ENCODE measurements at places on chromosomes 1 and 21. TPM values are rescaled to one million over a fixed set of nuclear protein-coding genes. Genes with fewer than 3 reads are reported as not detected.

GRCh38 chr1:33094971-33095604 is 14.1 kb downstream of the AZIN2 start:
- no peak for DNase-seq

GRCh38 chr1:50393522-50394120 is 29.6 kb downstream of the DMRTA2 start:
- DNase-seq: no peak

DNA sequence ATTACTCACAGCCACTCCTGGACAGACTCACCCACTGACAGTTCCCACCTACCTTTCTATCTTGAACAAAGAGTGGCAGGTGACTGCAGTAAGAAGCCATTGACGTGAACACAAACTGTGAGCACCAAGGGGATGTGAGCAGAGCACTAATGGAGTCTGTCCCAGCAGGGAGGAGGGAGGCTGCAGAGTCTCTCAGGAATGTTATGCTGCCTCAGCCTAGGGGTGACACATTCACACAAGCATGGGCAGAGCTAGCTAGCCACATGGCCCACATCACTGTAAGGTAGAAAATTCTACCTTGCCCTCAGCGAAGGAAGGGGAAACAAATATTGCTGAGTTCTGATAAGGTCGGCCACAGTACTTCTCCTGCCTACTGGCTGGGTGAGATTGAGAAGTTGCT is 56.8 kb upstream of the PTGFRN start:
- no peak for DNase-seq

GRCh38 chr1:178870944-178871343 is at the start of gene ANGPTL1:
ANGPTL1 (minus strand) TSS chr1:178871077; CDS start chr1:178865776, 5,301 bp downstream.
- no peak for DNase-seq

- no peak for DNase-seq
These were observed 1288.3 kb upstream of the B3GALT2 start for GRCh38 chr1:194474701-194475100.

- DNase-seq: no peak
These were observed 12.2 kb downstream of the ADAMTS5 start for GRCh38 chr21:26954662-26955121.

- no peak for DNase-seq
These were observed 6.8 kb upstream of the BCAS2 start for GRCh38 chr1:114588196-114588689.

DNA sequence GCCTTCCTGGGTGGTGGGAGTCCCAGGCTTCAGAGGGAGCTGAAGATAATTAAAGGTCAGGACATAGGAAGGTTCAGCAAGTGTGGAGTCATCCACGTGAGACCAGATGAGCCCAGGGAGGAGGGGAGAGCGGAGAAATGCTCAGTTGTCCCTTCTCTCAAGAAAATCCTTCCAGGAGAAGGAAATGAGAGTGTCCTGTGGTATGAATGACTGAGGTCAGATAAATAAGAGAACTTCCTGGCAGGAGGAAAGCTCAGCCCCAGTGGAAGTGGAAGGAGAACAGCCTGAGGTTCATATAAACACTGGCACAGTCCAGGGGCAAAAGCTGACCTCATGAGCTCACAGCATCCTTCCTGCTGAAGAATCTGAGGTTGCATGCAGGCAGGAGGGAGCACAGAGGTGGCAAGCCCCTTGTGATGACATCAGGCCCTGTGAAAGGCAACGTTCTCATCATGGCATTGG is 97.6 kb downstream of the NAV1 start:
- no peak for DNase-seq

GRCh38 chr1:18970358-18970757 is 13.9 kb upstream of the IFFO2 start:
- no peak for DNase-seq

GRCh38 chr1:116330846-116331245 is 42.2 kb upstream of the ATP1A1 start:
- DNase-seq: no peak

- DNase-seq: no peak
These were observed 13.9 kb upstream of the KIF14 start for GRCh38 chr1:200634261-200635122.

DNA sequence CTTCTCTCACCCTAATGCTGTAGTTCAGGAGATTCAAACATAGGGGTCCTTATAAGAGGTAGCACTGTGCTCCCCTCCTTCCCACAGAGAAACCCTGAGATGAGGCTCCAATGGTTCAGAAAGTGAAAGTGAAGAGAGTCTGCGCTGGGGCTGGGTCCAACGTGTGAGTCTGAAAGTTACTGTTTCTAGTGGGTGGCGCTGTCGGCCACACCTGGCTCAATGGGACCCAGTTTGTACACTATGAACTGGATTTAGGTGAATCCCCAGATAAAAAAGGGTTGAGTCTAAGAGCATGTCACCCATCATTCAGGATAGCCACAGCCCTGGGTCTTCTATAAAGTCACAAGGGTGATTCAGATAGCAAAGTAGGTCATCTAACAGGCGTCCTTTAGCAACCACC is 2.8 kb downstream of the SMCP start:
- DNase-seq: no peak

DNA sequence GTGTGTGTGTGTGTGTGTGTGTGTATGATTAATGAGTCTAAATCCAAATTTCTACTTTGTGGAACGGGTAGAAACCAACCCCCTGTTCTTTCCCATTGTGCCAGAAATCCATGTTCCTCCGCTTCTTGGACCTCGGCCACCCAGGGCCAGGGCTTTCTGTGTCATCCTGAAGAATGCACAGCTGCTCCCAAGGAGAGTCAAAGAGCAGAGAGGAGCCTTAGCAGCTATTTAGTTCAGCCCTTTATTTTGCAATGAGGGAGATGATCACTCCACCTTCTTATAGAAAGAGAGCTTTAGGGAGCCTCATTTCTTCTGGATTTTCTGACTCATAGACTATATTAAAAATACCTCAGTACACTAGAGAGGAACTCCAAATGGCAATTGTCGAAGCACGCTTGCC is 489.3 kb upstream of the VAMP3 start:
- DNase-seq: no peak

DNA sequence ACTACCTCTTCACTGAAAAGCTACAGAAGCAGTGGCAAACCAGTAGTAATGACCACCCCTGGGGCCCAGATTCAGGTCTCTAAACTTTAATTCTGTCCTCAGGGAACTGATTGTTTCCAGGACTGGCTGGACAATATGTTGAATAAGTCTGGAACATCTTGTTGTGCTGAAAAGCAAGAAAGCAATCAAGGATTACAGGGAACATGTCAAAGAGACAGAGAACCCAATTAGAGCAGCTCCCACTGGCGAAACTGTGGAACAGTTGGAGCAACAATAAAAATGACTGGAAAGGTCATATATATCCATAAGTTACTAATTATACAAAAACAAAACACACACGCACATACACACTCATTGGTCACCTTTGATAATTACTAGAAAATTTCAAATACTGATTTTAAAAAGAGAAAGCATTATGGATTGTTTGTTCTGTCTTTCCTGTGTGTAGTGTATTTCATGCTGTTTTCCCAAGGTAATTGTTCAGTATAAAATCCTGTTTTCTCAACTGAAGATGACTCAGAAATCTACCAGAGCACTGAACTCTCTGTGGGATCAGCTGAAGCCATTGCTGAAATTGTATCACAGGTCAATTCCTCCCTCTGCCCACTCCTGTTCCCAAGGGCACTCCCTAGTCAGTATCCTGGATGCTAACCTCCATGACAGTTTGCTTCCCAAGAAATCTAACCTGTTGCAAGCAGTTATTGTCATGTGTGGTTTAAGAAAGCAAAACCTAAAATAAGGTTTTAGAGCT is 83.6 kb upstream of the RGS1 start:
- DNase-seq: no peak

DNA sequence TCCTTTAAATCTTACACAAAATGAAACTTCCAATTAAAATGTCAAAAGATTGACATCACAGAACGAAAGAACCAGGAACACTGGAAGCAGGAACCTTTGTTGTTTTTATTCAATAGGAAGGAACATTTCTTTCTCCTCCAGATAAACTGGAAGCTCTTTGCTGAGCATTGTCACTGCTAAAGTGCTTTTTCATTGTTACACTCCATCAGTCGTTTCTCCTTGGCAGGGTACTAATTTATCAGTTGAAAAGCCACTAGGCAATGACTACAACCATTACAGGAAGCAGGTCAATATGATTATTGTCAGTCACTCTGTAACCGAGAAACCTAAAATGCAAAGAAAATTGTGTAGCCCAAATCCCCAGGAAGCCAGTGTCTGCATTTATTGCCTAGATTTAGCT is 163.2 kb upstream of the MAP1LC3C start:
- no peak for DNase-seq

DNA sequence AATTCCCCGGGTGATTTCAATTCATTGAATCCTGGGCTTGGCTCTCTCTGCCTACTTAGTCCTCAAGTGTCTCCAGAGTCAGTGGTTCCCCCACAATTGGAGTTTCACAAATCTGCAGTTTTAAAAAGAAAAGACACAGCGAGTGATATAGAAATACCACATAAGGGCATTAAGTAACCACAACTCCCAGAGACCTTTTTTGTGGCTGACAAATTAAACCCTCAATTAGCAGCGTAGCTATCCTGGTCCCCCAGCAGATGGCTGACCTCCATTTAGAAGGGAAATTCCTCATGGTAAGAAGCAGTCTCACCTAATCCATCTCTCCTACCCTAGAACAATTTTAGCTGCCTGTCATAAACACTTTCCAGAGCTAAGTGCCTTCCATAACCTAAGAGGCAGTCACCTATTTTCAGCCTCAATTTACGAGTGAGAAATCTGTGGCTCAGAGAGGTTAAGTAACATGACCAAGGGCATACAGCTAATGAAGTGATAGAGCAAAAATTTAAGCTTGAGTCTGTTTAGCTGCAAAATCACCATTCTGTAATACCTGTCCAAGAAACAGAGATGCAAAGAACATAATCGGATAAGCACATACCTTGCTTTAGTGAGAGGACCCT is 56.0 kb upstream of the NBPF3 start:
- no peak for DNase-seq

DNA sequence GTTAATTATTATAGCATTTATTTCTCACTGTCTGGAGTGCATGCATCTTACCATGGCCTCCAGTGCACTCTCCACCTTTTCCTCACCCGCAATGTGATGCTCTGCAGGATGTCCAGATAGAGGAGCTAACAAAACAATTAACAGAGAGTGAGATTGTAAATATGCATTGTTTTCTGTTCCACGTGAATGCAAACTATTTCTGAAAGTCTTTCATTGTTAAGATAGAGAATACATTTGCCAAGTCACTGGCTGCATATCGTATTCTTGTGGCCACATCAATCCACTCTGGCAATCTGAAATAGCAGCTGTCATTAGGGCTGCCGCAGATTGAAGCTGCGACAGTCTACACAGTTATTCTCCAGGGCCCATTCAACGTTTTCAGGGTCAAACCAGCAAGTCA is 143.8 kb downstream of the DUSP10 start:
- DNase-seq: no peak

GRCh38 chr21:34367320-34367935 is 3.6 kb downstream of the KCNE2 start:
- no peak for DNase-seq

DNA sequence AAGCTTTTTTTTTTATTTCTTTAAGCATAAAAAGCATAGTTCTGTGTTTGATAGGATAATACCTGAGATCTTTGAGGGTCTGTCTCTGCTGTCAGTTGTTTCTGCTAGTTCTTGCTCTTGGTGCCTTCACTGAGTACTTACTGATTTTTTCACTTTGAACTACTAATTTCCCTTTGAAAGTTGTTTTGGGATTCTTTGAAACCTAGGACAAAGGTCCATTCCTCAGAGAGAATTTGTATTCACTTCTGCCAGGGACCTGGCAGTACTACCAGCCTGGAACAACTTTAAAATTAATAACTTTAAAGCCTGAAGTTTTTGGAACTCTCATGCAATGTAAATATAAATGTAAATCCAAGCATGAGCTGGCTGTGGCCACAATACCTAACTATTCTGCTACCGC is 190.1 kb downstream of the TM2D1 start:
- DNase-seq: no peak

GRCh38 chr1:32782086-32782485 is 35.1 kb downstream of the YARS1 start:
- DNase-seq: no peak

- no peak for DNase-seq
These were observed 616 bp upstream of the LAX1 start for GRCh38 chr1:203764105-203765028.

DNA sequence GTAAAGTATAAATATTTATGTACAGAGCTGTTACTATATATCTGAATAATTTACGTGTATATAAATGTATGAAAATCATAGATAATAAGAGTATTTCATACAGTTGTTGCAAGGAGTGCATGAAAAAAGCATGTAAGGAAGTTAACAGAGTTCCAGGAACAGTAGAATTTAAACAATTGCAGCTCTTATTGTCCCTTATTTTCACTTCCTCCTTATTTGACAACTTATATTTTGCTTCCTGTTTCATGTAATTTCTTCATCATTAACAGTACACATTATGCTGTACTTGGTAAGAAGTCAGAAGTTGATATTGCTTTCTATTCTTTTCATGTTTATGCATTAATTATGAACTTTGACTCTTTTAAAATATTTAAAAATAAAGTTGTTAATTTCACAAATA is 681.5 kb downstream of the LRRIQ3 start:
- no peak for DNase-seq

DNA sequence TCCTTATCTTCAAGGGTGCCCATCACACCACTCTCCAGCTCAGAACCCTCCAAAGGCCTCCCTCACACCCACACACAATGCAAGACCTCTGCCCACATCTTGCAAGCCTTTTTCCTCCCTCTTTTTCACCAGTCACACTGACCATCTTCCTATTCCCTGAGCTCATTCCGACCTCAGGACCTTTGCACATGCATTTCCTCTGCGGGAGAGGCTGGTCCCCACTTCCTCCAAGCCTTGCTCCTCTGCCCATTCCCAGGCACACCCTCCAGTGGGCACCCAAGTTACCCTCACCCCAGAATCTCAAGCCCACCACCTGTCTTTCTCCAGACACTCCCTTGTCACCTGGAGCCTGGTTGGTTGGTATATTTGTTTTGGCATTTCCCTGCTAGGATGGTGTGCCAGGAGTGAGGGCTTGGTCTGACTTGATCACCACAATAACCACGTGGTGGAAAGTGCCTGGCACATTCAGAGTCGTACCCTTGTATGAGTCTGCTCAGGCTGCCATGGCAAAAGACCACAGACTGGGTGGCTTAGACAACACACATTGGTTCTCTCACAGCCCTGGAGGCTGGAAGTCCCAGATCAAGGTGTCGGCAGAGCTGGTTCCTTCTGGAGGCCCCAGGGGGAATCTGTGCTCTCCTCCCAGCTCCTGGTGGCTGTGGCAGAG is 13.2 kb downstream of the MX2 start:
- no peak for DNase-seq

Gene NPHS2
- total RNA-seq: not detected

Gene AXDND1
- total RNA-seq: not detected

Gene HSD3B1
- not detected for total RNA-seq

Gene BGLAP
- total RNA-seq: 0.44 TPM

Gene FCRLA
- total RNA-seq: 0.49 TPM

Gene DAB1
- total RNA-seq: 0.28 TPM

Gene NADK
- total RNA-seq: 24.7 TPM

Gene PPM1J
- 7.2 TPM for total RNA-seq

Gene GBP5
- 0.29 TPM for total RNA-seq

Gene GJA9
- total RNA-seq: not detected

Gene CD53
- 4.4 TPM for total RNA-seq

Gene TLR5
- total RNA-seq: 1.4 TPM

Gene FCAMR
- total RNA-seq: not detected

Gene LGALS8
- 11.1 TPM for total RNA-seq

All from psoas muscle (tissue), 8 donors.